ENCODE measurements at places on chromosomes 12 and 14. TPM values are rescaled to one million over a fixed set of nuclear protein-coding genes. Genes with fewer than 3 reads are reported as not detected.

Gene CLEC4C
- total RNA-seq = not detected

DNA sequence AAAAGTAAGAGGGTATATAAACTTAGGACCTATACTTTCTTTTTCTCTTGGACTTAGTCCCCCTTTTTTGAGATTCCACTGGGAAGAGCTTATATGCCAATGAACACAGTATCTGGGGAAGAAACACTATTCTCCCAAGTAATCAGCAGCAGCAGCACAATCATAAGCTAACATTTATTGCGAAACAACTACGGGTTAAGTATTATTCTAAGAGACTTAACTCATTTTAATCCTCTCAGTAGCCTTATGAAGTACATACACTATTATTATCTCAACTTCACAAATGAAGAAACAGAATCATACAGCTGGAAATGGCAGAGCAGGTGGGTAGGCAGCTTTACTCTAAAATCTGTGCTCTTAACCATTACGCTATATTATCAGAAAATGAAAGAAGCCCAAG lies 27.9 kb downstream of the BAZ2A start:
- H3K36me3 ChIP-seq = peaks cover 43% of the 10 kb centered on the region
- H3K4me3 ChIP-seq = no peak overlapping the region
- no peak for DNase-seq
- H3K27ac ChIP-seq = no peak overlapping the region

Gene TNS2
- 55.5 TPM for total RNA-seq

DNA sequence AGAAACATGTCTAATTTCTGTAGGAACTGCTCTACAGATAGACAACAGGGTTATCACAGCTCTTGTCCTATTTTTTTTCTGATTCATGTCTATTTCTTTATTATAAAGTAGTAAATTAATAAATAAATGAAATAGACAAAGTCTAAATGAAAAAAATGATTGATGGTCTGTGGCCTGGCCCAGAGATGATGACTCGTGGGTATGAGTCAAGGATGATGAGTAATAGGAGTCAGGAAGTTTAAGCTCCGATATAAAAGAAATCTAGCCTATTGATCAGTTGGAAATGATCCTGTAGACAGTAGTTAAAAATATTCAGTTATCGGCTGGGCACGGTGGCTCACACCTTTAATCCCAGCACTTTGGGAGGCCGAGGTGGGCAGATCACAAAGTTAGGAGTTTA lies 90.6 kb upstream of the RTL1 start:
- no peaks in the 10 kb centered on the region for H3K4me1 ChIP-seq
- no peaks in the 10 kb centered on the region for H3K36me3 ChIP-seq
- no peak overlapping the region for H3K4me3 ChIP-seq
- H3K27ac ChIP-seq = no peak overlapping the region
- no peak for DNase-seq
- no peaks in the 10 kb centered on the region for H3K27me3 ChIP-seq

DNA sequence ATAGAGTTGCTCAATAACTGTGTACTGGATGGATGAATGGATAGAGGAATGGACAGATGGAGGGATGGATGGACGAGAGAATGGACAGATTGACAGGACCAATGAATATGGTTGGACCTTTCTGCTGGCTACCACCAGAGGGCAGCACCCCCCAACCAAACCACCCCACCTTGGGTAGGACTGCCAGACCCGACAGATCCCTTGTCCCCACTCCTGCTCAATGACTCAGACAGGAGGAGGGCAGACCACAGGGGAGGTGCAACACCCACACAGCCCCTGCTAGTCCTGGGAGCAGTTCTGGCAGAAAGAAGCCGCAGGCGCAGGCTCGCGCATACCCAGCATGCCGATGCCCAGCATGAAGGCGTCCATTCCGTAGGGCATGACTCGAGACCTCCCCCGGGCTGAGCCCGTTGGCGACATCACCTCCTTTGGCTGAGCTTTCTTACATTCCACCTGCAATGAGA lies 12.4 kb downstream of the MSI1 start:
- peaks cover 11% of the 10 kb centered on the region for H3K27me3 ChIP-seq

- H3K27me3 ChIP-seq = no peaks in the 10 kb centered on the region
- no peaks in the 10 kb centered on the region for H3K4me1 ChIP-seq
- H3K36me3 ChIP-seq = no peaks in the 10 kb centered on the region
Observed at GRCh38 chr14:101506211-101506925, 54.9 kb upstream of the DIO3 start.

- H3K36me3 ChIP-seq = no peaks in the 10 kb centered on the region
- H3K4me1 ChIP-seq = no peaks in the 10 kb centered on the region
- no peak overlapping the region for H3K4me3 ChIP-seq
- no peak for DNase-seq
- peaks cover 6% of the 10 kb centered on the region for H3K27me3 ChIP-seq
Observed at GRCh38 chr14:104401785-104402184, 177.8 kb upstream of the C14orf180 start.

Gene EFCAB11
- total RNA-seq = 4.2 TPM

Gene DTX1
- total RNA-seq = 0.49 TPM

GRCh38 chr14:70730393-70730792 lies 78.9 kb downstream of the MAP3K9 start:
- H3K36me3 ChIP-seq = no peaks in the 10 kb centered on the region
- H3K4me1 ChIP-seq = peaks cover 10% of the 10 kb centered on the region
- H3K27ac ChIP-seq = no peak overlapping the region
- H3K4me3 ChIP-seq = no peak overlapping the region
- no peak for DNase-seq

Gene MYL2
- total RNA-seq = 31,606 TPM

DNA sequence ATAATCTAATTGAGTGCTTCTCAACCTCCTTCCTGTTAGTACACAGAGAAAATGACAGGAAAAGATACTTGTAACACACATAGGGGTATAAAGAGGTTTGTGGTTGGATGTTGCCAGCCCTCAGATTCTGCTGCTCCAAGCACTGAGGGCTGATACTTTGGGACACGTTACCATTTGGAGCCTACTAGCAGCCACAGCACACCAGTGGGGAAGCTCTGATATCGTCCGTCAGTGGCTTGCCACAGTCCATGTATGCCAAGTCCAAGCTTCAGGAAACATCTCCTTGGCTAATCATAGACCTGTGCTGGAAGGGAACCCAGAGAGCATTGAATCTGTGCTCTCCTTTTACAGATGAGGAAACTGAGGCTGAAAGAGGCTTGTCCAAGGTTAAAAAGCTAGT lies 22.3 kb downstream of the B4GALNT3 start:
- no peaks in the 10 kb centered on the region for H3K36me3 ChIP-seq
- peak overlapping the region; percentile 77 for H3K27ac ChIP-seq
- H3K4me3 ChIP-seq = peak overlapping the region; percentile 8
- peaks cover 18% of the 10 kb centered on the region for H3K4me1 ChIP-seq
- H3K27me3 ChIP-seq = no peaks in the 10 kb centered on the region

DNA sequence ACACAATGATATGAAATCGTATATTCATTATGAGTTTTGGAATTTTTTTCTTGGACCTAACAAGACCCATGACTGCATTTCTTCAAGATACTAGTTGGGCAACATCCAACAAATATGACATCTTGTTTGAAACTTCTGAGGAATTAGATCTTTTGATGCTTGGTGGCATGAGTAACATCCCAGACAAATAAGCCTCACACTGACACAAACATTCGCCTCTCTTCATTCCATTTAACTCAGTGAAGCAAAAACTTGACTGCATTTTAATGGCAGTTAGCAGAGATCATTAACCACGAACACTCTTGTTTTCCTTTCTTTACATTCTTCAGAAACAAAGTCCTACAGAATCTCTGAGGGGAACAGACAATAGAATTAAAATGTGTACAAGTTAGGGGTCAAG lies 758.3 kb downstream of the C12orf50 start:
- H3K4me3 ChIP-seq = no peak overlapping the region
- H3K27me3 ChIP-seq = no peaks in the 10 kb centered on the region
- DNase-seq = no peak
- no peaks in the 10 kb centered on the region for H3K4me1 ChIP-seq

DNA sequence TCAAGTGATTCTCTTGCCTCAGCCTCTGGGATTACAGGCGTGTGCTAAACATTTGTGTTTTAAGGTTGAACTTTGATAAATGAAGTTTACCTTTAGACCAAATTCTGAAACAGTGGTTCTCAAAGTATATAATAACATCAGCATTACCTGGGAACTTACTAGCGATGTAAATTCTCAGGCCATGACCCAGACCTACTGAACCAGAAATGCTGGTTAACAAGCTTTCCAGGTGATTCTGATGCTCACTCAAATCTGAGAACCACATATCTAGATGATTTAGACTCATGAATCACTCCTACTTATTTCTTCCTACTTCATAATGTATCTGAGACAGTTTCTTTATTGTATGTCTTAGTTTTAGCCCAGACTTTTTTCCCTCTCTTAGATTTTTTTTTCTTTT lies 43.6 kb downstream of the RAD51B start:
- no peaks in the 10 kb centered on the region for H3K36me3 ChIP-seq
- no peaks in the 10 kb centered on the region for H3K27me3 ChIP-seq
- no peak overlapping the region for H3K27ac ChIP-seq
- no peak overlapping the region for H3K4me3 ChIP-seq
- no peaks in the 10 kb centered on the region for H3K4me1 ChIP-seq

DNA sequence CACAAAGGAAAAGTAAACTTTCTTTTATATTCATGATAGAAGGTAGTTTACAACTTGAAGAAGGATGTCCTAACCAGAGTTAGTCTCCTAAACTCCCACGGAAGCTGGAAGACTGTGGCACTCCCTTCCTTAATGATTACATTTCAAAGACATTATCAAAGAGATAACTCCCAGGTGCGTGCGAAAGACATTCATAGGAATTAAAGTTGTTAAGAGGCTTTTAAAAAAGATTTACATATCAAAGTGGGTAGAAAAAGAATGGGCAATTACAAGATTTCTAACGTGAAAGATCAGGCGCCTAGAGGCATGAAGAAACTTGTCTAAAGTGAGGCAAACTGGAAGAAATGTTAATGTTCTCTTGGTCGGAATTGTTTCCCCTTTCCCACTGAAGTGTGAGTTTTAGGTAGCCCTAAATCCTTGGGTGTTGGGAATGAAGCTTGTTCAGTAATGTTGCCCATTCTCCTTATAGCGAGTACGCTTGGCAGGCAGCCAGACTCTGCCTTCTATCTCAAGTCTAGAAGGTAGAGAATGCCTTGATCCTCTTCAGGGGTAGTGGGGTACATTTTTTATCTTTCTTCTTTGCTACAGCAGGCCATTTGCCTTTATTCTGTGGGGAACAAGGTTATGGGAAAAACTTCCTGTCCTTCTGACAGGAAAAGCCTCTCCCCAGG lies 642.0 kb downstream of the SLC6A15 start:
- no peak overlapping the region for H3K27ac ChIP-seq
- H3K4me1 ChIP-seq = no peaks in the 10 kb centered on the region
- no peaks in the 10 kb centered on the region for H3K36me3 ChIP-seq
- DNase-seq = no peak
- H3K27me3 ChIP-seq = no peaks in the 10 kb centered on the region

- peaks cover 14% of the 10 kb centered on the region for H3K4me1 ChIP-seq
- H3K36me3 ChIP-seq = peaks cover 4% of the 10 kb centered on the region
- no peak overlapping the region for H3K27ac ChIP-seq
Observed at GRCh38 chr14:93286212-93286890, 46.5 kb downstream of the BTBD7 start.

Gene SPATA7
- 3.3 TPM for total RNA-seq

DNA sequence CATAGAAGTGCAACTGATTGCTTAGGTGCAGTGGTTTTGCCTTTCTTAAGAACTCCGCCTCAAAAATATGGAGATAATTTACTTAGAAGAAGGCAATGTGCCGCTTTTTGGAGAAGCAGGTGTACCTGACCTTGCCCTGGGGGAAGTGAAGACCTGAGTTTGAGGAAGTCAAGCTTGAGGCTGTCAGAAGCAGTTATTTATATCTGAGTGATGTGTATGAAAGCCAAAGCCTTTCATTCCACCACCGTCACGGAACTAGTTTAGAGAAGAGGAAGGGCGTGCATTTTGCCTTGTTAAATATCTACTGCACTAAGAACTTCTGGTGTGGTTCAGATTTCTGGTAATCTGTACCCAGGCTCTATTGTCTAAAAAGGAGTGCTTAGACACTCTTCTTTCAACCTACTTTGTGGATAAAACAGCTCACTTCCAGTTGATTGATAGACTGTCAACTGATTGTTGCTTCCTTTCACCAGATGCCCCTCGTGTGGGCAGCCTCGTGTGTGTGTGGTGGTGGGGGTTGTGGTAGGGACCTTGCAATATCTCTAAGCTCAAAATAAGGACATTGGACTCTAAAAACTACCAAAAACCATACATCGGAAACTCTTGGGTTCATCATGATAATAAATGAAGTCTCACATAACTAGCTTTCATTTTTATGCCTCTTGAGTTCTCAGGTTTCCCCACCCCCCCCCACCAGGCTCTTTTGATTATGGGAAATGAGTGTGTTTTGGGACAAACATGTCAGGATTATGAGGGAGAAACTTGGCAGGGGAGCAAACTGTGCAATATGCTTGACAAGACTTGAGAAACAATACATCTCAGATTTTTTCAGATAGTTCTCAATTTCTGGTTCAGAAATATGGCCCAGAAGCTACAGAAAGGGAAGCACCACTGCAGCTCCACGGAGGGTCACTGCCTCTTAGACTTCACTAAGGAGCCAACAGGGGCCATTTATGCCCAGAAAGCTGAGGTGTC lies 78.6 kb downstream of the ARF6 start:
- no peaks in the 10 kb centered on the region for H3K36me3 ChIP-seq
- peak overlapping the region; percentile 73 for H3K27ac ChIP-seq
- DNase-seq = no peak
- H3K4me3 ChIP-seq = peak overlapping the region; percentile 35

Gene DDX11
- 17.1 TPM for total RNA-seq

DNA sequence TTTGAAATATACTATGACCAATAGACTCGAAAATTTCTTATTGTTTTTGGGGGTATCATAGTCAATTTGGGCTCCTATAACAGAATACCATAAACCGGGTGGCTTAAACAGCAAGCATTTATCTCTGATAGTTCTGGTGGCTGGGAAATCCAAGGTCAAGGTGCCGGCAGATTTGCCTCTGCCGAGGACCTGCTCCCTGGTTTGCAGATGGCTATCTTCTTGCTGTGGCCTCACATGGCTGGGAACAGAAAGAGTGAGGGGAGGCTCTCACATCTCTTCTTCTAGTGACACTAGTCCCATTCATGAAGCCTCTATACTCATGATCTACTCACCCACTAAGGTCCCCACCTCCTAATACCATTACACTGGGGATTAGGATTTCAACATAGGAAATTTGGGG lies 70.7 kb downstream of the BORCS5 start:
- no peak overlapping the region for H3K4me3 ChIP-seq
- no peaks in the 10 kb centered on the region for H3K27me3 ChIP-seq
- H3K27ac ChIP-seq = no peak overlapping the region
- DNase-seq = no peak
- H3K4me1 ChIP-seq = peaks cover 8% of the 10 kb centered on the region
- H3K36me3 ChIP-seq = no peaks in the 10 kb centered on the region

Gene DIO2
- total RNA-seq = 27.1 TPM

All from psoas muscle (tissue), 8 donors.